Hematopoietic multipotent progenitor cell treated with erythropoietin and hydrocortisone succinate and interleukin-3 and kit ligand, for 4 days (in vitro differentiated cells): ENCODE measurements at places on chromosomes 3 and 15.

DNA sequence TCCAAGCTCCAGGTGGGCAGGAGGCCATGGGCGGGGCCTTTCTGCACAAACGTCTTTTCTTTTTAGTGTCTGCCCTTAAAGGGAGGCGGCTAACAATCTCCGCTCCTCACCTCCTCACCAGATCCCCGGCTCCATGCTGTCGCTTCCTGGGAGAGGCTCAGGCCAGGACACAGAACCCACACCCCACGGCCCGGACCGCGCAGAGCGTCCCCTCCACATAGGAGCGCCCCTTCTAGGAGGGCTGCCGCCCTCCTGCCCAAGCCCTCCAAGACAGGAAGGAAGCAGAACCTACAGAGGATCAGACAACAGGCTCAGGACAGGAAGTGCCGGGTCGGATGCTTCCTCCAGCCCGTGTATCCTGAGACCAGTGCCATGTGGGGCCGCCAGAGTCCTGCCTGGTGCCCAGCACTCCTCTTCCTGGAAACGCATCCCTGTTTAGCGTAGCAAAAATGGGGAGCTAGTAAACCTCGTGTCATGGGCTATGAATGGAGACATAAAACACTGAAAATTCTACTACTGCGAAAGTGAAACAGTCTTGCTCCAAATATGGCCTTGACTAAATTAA lies 83.2 kb upstream of the ATP10A start:
- no peak for DNase-seq

- DNase-seq, result no peak
Measured at GRCh38 chr3:188256758-188257157, 102.8 kb downstream of the LPP start.

DNA sequence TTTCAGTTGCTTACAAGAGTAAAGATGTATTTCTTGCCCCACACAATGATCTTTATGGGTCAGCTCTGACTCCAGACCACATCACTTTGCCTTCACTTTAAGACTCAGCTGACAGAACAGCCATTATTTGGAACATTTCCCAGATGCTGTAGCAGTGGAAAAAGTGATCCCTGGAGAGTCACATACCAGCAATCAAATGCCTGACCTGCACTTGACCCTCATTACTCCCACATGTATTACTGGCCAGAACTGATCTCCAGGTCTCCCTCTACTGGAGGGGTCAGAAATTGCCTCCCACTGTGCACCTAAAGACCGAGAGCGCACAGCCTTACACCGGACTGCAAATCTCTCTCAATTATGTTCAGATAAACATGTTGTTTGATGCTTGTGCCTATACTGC lies 88.6 kb upstream of the ZNF385D start:
- peak; percentile 44 for DNase-seq

DNA sequence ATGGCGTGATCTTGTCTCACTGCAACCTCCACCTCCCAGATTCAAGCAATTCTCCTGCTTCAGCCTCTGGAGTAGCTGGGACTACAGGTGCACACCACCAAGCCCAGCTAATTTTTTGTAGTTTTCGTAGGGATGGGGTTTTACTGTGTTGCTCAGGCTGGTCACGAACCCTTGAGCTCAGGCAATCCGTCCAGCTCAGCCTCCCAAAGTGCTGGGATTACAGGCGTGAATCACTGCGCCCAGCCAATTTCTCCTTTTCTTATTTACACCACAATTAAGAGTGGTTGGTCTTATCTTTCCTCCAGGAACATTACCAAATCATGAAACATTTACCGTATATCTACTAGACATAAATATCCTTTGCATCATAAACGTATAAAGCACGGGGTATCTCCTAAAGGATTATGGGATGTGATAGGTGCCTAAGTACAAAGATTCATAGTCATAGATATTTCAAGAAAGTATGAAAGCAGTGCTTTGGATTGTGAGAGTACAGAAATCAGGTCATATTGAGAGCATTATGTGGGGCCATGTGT lies 194.5 kb downstream of the RBMS3 start:
- DNase-seq, result no peak

DNA sequence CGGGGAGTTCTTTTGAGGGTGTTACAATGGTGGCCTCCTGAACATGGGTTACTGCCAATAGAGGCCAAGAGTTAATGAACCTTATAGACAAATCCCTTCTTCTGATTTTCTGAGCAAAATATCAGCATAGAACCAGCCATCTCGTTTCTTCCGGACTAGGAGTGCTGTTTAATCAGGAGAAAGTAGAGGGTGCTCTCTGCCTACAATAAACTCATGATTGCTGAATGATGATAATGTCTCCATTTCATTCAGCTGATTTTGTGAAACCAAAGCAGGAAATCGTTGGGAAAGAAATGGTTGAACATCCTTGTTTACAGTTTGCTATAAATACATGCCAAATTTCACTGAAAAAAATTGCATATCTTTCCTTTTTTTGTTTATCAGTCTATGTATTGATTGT lies 142.8 kb upstream of the PLSCR5 start:
- DNase-seq, result no peak
